ENCODE measurements at places on chromosomes 2 and 18.

- no peak for DNase-seq
These were observed 36.5 kb upstream of the TNFRSF11A start for GRCh38 chr18:62288665-62289008.

DNA sequence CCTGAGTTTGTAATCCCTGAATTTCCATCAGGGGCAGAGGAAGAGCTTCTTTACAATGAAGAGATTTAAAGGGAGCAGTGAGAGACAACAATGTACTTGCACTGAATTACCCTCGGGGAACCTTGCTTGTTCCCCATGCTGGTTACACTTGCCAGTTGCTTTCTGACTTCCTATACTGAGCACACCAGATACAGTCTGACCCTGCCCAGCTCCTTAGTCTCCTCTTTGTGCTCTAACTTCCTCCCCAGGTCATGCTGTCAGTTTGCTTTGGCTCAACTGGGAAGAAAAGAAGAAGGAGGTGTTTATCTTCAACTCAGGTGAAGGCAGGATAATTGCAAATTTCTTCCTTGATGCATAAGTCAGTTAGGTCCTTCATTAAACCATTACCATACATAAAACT, 658.4 kb downstream of the NYAP2 start:
- no peak for DNase-seq

DNA sequence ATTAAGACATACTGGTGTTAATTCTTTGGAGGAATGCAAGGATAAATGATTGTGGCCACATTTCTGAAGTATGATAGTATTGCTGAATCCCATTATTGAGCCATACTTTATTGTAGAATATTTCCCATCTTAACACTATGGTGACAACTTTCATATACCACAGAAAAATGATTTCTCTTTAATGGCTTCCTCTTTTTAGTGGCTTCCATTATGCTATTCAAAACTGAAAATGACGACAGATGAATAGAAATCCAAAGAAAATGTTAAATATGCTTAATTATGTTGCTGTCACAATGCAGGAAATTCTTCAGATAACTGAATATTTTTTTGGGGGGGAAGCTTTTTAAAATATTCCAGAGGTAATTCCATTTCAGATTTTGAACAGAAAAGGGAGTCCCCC, 88.9 kb upstream of the TMEM200C start:
- DNase-seq: no peak

GRCh38 chr18:37287601-37288000, 278.0 kb downstream of the CELF4 start:
- no peak for DNase-seq

- no peak for DNase-seq
These were observed 157.2 kb downstream of the DDX1 start for GRCh38 chr2:15748736-15749323.

- DNase-seq: no peak
These were observed 4.2 kb downstream of the GGCX start for GRCh38 chr2:85557130-85557529.

DNA sequence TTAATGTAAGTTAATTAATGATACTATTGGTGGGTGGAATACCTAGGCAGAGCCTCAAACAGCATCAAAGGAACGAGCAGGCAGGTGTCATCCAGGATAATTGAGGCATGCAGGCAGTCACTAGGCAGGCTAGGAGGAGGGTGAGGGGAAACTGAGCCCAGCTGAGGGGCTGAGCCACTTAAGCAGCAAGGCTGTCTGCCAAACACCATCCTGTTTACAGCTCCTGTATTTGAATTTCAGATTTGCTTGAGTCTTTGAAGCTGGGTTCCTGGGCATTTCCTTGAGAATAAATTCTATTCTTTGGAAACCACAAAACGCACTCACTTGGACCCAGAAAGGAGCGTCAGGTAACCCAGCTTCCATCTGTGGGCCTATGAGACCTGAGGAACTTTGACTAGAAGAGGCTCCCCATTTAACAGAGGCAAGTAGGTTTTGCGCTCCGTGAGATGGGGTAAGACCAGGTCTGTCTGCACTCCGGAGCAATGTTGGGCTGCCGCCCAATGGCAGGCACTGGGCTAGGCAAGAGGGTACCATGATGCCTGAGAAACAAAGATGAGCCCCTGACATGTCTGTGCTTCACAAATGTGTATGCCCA, 2.0 kb downstream of the EDAR start:
- no peak for DNase-seq

DNA sequence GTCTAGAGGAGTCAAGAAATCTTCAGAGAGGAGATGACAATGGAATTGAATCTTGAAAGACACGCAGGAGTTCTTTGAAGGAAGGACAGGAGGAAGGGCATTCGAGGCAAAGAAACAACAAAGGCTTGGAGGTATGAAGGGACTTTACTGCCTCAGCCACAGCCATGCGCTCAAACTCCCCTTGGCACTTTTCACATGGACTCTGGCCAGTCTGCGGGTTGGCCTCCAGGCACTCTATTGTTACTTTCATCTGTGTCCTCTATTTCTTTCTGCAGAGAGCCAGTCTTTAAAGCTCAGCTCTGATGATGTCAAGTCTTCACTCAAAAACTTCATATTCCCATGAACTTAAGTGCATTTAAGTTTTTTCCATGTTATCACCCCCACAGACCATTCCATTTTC, 95.4 kb downstream of the ZAP70 start:
- no peak for DNase-seq

- no peak for DNase-seq
These were observed 7.8 kb upstream of the FSHR start for GRCh38 chr2:49162151-49162550.

GRCh38 chr2:120300385-120300784, 45.6 kb upstream of the INHBB start:
- DNase-seq: no peak

DNA sequence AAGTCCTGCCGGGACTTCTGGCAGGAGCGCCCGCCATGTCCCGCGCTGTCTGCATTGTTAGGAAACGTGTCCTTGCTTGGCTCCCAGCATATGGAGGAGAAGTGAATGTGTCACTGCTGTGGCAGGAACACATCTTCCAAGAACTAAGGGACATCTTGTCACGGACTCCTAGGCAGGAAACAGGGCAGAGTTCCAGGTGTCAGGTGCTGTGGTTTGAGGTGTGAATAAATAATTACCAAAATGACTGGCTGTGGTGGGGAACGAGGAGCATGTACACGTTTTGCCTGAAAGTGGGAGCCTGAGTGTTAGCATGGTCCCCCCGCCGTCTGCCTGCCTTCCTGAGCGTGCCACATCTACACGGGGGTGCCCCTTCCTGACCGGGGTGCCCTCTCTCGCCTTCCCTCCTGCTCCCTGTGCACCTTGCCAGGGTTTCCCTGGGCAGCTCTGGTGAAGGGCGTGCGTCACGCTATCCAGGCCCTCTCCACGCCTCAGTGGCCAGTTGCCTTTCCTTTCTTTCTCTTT, 237.5 kb downstream of the LDLRAD4 start:
- no peak for DNase-seq

DNA sequence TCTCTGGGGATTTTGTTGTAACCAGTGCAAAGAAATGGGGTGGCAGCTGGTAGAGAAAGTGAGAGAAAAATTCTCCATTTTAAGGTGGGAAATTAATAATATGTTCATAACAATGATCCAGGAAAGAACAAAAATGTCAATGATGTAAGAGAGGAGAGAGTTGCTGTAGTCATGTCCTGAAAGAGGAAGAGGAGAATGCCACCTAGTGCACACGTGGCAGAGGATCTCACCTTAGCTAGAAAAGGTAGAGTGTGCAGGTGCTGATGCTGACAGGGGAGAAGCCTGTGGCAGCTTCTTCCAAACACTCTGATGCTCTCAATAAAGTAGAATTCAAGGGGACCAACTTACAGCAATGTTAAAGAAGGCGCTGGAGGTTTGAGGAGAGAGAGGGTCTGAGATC, 282.9 kb upstream of the PKDCC start:
- no peak for DNase-seq

- no peak for DNase-seq
These were observed 132.1 kb downstream of the CTIF start for GRCh38 chr18:48670751-48671560.

DNA sequence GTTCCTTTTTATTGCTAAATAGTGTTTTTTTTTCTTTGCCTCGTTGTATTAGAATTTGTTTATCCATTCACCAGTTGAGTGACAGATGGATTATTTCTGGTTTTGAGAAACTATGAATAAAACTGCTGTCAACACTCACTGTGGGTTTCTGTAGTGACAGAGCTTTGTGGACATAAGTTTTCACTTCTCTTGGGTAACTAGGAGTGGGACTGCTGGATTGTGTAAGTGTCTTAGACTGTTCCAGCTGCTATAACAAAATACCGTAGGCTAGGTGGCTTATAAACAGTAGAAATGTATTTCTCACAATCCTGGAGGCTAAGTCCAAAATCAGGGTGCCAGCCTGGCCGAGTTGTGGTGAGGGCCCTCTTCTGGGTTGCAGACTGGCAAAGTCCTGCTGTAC, 71.9 kb downstream of the TNFRSF11A start:
- DNase-seq: no peak

- no peak for DNase-seq
These were observed 9.0 kb upstream of the IMPACT start for GRCh38 chr18:24417480-24417879.
